Right renal cortex interstitium (tissue), 3 donors: ENCODE measurements at places on chromosomes 7 and 10. TPM values are rescaled to one million over a fixed set of nuclear protein-coding genes. Genes with fewer than 3 reads are reported as not detected.

GRCh38 chr10:1123972-1124371 lies 67.8 kb downstream of the WDR37 start:
- no peak for DNase-seq

DNA sequence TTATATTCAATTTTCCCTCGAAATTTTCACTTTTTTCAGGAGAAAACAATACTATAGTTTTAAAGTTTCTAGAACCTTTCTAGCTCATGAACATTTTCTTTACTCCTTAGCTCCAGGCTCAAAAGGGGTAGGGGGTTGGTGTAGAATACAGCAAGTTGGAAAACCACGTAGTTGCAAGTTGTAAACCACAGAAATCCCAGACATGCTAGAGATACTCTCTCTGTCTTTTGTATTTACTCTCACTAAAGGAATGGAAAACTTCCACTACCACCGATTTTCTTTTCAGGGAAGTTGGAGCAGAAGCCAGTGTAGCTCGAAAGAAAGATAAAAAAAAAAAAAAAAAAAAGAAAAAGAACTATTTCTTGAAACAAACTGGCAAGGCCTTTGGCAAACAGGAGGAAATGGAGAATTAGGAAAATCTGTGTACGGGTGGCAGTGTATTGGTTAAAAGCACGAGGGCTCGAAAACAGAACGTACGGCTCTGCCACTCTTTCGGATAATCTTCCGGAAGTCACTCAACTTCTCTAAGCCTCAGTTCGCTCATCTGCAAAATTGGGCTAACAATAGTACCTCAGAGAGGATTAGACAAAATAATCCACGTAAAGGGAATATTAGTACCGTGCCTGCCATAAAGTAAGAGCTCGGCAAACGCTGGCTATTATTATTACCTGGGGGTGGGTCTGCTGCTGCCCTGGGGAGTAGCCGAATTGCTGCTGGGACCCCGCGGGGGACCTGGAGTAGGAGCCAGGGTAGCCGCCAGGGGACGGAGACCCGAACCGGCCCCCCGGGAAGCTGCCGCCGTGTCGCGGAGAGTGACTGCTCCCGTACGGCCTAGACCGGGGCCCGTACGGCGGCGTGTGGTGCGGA lies 628 bp downstream of the MPLKIP start:
- no peak for DNase-seq

SH2D4B gene
- 0.14 TPM for polyA plus RNA-seq

GRCh38 chr7:6171532-6172223 lies 100.7 kb downstream of the CYTH3 start:
- DNase-seq, result no peak

GRCh38 chr7:123535517-123535916 lies 1.1 kb upstream of the IQUB start:
- DNase-seq, result no peak

GALNT17 gene
- polyA plus RNA-seq, result 4.0 TPM

DNA sequence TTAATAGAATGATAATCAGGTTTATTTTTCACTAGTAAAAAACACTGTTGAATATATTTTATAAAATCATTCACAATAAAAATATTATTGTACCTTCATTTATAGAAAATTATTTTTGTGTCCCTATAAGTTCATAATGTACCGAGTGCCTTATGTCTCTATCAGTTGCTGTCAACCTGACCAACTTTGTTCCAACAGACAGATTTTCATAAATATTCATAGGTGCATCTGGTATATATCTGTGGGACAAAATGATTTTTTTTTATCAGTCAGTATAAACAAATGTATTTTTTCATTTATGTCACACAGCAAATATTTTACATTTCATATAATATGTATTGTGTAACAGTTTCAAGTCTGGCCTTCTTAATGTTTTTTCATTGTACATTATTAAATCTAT lies 195.9 kb downstream of the HGF start:
- DNase-seq, result no peak

DNA sequence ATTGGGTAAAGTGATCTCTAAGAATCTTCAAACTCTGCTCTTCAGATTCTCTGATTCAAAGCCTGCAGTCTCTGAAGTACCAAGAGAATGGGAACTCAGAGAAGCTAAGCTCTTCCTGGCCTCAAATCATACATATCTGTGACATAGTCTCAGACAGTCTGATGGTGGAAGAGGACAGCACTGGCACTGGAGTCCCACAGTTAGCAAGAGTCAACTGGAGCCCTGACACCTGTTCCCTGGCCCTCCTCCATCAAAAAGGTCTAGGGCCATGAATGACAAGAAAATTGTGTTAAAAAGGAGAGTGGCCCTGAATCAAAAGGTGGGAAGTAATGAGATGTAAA lies 37.7 kb downstream of the PRSS2 start:
- DNase-seq, result no peak

DNA sequence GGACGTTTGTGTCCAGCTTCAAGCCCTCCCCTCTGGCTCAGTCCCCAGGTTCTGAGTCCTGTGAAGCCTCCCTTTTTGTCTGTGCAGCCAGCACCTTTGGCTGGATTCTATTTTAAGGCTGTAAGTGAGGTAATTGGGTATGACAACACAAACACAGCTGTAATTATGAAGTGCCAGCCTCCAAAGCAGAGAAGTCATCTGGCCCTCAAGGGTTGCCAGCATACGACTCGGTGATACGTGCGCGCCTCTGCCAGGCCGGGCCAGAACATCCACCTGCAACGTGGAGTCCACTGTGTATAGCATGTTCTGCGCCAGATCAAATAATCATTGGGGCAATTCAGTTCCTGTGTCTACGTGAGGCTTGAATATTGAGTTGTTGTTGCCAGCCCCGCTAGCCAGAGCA lies 6.7 kb upstream of the FAM180A start:
- no peak for DNase-seq
